ENCODE measurements at places on chromosomes 12 and 14.
A peak's percentile ranks its signal among the peaks of the same experiment; 100 is the strongest.

DNA sequence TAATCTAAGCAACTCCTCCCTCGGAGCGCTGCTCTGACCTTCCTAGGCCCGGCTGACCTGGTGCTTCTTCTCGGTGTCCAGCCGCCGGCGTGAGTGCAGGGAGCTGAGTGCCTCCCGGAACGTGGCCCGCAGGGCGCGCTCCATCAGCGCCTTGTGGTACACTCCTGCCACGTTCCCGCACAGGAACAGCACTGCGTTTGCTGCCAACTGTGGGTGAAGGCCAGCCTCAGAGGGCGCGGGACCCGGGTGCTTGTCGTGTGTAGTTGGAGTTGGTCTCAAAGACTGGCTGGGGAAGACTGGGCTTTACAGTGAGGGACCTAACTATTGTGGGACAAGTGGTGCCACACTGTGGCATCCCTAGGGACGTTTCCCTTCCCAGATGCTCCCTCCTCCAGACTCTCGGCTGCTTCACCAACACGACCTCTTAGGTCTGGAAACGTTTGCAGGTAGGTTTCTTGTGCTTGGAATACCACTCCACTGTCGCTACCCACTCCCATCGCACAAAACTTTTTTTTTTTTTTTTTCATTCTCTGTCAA lies 3.1 kb downstream of the ADCY4 start:
- DNase-seq, result no peak

- no peak for DNase-seq
These were observed 1.4 kb downstream of the SYT10 start for GRCh38 chr12:33438025-33438772.

- no peak for DNase-seq
These were observed 89.5 kb upstream of the ANO2 start for GRCh38 chr12:6034596-6034995.

- DNase-seq, result no peak
These were observed 233.5 kb upstream of the TMEM132C start for GRCh38 chr12:128033473-128033872.

GRCh38 chr14:31138301-31138700 lies 69.3 kb downstream of the HECTD1 start:
- DNase-seq, result no peak

- DNase-seq, result peak; percentile 78
These were observed 9.4 kb downstream of the ERP27 start for GRCh38 chr12:14928931-14929330.

DNA sequence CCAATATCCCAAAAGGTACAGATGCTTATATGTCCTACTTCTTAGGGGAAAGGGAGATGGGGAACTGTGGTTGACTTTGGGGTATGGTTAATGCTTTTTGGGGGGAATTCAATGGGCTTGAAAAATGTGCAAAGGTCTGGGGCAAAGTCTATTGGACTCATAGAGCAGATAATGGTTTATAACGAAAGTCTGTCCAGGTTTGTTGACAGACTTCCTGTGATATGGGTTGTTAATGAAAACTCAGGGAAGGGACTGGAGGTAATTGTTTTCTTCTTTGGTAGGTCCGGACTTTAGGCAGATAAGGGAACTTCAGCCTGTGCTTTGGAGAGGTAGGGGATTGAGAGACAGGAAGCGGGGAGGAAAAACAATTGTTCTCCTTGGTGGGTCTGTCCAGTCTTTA lies 46.2 kb upstream of the LTA4H start:
- no peak for DNase-seq

DNA sequence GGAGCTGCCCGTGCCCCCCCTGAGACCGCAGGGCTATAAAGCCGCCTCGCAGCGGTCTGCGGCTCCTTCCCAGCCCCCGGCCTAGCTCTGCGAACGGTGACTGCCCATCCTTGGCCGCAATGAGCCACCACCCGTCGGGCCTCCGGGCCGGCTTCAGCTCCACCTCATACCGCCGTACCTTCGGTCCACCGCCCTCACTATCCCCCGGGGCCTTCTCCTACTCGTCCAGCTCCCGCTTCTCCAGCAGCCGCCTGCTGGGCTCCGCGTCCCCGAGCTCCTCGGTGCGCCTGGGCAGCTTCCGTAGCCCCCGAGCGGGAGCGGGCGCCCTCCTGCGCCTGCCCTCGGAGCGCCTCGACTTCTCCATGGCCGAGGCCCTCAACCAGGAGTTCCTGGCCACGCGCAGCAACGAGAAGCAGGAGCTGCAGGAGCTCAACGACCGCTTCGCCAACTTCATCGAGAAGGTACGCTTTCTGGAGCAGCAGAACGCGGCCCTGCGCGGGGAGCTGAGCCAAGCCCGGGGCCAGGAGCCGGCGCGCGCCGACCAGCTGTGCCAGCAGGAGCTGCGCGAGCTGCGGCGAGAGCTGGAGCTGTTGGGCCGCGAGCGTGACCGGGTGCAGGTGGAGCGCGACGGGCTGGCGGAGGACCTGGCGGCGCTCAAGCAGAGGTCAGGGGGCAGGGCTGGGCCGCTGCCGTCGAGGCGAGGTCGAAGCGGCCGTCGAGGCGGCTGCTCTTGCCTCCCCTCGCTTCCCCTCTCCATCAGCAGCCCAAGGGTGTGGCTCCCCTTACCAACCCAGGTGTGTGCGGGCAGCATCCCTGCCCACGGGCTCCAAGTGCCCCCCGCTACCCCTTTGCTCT lies at the start of gene PRPH:
PRPH (plus strand) TSS at position 66 of the 855 bp plus-strand sequence; CDS start at position 120, 54 bp downstream.
- DNase-seq, result no peak

DNA sequence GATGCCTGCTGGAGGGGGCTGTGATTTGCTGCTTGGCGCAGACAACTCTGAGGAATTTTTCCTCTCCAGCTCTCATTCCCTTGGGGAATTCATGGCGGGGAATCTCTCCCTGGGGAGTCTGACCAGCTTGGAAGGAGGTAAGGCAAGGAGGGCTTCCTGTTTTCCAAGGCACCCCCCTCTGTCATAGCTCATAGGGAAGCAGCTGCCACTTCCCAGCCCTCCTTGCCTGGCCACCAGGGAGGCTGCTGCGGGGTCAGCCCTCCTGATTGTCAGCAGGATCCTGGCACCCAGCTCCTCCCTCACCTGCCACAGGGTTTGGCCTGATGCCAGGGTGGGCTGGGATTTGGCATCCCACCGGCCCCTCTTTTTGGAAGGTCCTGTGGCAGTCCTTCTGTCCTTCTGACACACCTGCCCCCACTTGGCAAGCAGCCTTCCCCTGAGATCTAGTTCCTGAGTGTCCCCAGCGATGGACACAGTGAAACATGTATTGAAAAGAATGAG lies 74.9 kb downstream of the TSPAN9 start:
- DNase-seq, result no peak

- no peak for DNase-seq
These were observed 130.1 kb upstream of the HIF1A start for GRCh38 chr14:61565181-61565580.

GRCh38 chr14:39368261-39368959 lies 63.8 kb downstream of the FBXO33 start:
- DNase-seq, result peak; percentile 32

GRCh38 chr12:108831309-108831991 lies 25.9 kb downstream of the SSH1 start:
- no peak for DNase-seq

GRCh38 chr14:100783630-100784370 lies 42.1 kb upstream of the MEG3 start:
- DNase-seq, result peak; percentile 80

GRCh38 chr12:19183121-19183838 lies 53.7 kb downstream of the PLEKHA5 start:
- DNase-seq, result no peak

GRCh38 chr12:112207397-112207924 lies 82.1 kb downstream of the TRAFD1 start:
- DNase-seq, result no peak

DNA sequence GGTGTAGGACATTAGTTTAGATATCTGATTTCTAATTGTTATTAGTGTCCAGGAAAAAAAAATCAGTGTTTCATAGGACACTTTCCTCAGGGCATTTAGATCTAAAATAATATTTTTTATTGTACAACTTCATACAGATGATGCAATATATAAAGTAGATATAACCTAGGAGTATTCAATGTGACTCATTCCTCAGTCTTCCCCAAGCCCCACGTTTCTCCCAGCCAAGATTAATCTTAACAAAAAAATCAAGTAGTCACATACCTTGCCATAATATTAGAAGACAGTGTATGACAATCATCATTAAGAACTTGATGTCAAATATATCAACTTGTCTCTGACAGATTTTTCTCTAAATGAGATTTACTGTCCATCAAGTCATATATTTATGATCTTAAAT lies 37.1 kb downstream of the PPFIA2 start:
- no peak for DNase-seq

DNA sequence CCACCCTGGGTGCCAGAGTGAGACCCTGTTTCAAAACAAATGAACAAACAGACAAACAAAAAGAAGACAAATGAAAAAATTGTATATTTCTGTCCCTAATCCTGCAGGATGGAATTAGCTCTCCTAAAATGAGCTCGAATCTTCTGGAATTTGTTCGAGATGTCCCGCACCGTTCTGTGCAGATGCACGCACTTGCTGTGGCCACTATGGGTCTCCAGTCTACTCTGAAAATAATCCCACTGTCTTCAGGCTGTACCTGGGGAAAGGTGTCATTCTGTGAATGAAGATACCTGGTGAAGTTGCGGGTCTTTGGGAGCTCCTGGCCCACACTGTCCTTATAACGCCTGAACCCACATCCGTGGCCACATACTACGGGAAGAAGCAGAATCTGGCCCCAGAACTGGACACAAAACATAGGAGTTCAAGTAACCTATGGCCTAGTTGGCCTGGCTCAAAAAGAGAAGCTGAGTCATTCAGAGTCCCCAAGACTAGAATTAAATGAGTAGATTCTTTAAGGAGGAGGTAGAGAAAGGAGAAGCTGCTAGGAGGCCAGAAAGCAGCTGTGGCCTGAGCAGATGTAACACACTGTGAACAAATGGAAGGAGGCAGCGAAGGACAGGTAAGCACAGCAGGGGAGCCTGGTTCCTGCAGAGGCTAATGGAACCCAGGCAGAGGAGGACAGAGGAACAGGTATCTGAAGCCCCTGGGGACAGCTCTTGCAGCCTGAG lies 108.6 kb downstream of the FOXN3 start:
- DNase-seq, result no peak

Data from NCI-H510A treated with DMSO at 0.1 percent for 48 hours (cell line).